GM12878 (cell line): ENCODE measurements at places on chromosomes 13 and 19.
A peak's percentile ranks its signal among the peaks of the same experiment; 100 is the strongest.

DNA sequence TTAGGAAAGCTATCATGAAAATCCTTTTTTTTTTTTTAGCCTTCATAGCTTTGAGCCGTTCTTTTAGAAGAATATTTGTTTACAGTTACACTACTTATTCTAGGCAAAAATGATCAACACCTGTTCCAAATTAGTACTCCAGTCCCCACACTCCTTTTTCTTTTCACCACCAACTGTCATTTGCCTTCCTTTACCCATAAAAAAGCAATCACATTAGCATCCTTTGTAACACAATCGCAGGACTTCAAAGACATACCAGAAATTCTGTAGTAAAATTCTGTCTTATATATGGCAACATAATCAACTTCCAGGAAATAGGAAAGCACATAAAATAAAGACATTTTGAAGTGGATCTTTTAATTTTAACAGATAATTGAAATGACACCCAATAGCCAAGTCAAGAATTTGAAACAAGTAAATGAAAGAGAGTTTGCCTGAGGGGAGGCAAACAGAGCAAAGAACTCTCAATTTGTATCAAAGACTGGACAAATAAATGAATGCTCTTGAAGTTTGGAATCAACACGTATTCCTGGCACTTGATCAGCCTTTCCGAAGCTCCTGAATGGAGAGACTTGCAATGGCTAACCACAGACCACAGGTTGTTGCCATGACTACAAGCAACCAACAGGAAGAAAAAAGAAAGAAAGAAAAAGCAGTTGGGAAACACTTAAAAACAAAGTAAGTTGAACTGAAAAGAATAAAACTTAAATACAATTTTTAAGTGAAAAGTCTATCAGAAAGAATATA is 206.8 kb downstream of the PCDH9 start:
- DNase-seq = no peak
- H3K36me3 ChIP-seq = no peaks in the 10 kb centered on the region
- H3K4me3 ChIP-seq = no peak overlapping the region
- no peaks in the 10 kb centered on the region for H3K27me3 ChIP-seq
- H3K27ac ChIP-seq = no peak overlapping the region

DNA sequence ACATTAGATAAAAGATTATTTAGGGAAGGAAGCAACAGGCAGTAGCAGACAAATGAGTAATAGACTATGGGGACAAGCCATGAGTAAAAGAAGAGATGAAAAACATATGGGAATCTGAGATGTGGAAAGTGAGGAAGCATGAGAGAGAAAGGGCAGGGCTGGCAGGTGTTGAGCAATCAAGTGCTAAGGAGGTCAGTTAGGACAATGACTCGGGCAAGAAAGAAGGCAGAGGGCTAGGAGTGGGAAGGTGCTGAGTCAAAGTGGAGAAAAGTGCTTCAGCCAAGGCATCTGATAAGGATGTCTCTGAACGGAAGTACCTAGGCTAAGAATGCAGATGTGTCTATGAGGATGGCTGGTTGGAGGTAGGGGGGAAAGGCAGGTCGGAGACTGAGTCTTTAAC is 291.9 kb upstream of the HTR2A start:
- no peaks in the 10 kb centered on the region for H3K4me1 ChIP-seq
- no peaks in the 10 kb centered on the region for H3K36me3 ChIP-seq
- H3K27me3 ChIP-seq = no peaks in the 10 kb centered on the region
- H3K4me3 ChIP-seq = no peak overlapping the region
- DNase-seq = no peak
- H3K27ac ChIP-seq = no peak overlapping the region

GRCh38 chr13:113145496-113145895 is 13.0 kb upstream of the PROZ start:
- no peaks in the 10 kb centered on the region for H3K4me1 ChIP-seq
- H3K36me3 ChIP-seq = no peaks in the 10 kb centered on the region

DNA sequence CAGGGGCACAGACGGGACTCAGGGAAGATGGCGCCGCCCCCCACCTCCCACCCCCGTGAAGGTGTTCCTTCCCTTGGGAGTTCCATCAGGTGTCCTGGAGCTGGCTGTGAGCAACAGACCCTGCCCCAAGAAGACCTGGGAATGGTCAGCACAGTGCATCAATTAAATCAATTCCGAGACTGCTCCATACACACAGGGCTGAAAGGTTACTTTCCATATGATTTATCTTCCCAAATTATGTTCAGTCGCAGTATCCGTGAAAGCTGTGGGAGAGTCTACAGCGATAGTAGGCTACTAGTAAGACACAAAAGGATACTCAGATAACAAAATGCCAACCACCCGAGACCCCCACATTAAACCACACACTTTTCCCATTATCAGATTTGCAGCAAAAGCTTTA is 71.8 kb upstream of the PABPC3 start:
- no peak overlapping the region for H3K27ac ChIP-seq
- no peak for DNase-seq
- H3K4me1 ChIP-seq = no peaks in the 10 kb centered on the region

DNA sequence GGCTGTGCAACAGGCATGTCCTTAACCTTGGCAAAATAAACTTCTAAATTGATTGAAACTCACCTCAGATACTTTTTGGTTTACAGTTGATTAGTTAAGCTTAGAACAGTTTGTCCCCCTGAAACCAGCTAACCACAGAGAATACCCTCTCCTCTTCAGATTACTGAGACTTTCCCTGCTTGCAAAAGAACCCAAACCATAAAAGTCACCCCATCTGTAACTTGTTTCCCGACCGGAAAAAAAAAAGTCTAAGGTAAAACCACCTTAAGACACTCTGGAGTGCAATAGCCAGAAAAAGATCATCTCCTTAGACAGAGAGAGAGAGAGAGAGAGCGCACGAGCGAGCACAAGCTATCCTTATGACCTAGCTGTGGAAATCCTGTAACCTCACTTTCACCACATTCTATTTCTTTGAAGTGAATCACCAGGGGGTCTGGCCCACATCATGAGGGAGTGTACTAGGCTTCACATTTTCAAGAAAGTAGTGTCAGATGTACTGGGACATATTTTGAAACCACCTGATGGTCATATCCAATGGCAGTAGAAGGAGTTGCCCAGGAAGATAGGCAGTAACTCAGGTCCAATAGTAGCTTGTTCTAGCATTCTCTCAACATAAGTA is 11.1 kb upstream of the GTF2F2 start:
- no peak overlapping the region for H3K27ac ChIP-seq
- H3K4me3 ChIP-seq = peak overlapping the region; percentile 25
- H3K36me3 ChIP-seq = no peaks in the 10 kb centered on the region
- H3K4me1 ChIP-seq = peaks cover 9% of the 10 kb centered on the region; the same call in 1 of the 2 replicates
- no peaks in the 10 kb centered on the region; the same call in 1 of the 2 replicates for H3K27me3 ChIP-seq

DNA sequence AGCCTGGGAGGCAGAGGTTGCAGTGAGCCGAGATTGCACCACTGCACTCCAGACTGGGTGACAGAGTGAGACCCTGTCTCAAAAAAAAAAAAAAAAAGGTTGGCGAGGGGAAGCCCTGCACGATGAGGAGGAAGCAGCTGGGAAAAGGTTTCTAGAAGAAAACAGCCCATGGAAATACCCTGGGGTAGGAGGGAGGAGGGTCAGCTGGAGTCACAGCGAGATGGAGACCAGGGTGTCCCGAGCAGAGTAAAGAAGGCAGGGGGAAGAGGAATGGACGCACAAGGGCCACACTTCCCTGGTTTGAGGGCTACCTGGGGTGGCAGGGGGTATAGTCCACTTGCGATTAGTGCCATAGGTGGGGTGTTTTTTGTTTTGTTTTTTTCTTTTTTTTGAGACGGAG is 6.4 kb downstream of the KANK3 start:
- DNase-seq = no peak
- H3K36me3 ChIP-seq = no peaks in the 10 kb centered on the region
- no peak overlapping the region for H3K4me3 ChIP-seq
- peaks cover 2% of the 10 kb centered on the region; the same call in 1 of the 2 replicates for H3K27me3 ChIP-seq

DNA sequence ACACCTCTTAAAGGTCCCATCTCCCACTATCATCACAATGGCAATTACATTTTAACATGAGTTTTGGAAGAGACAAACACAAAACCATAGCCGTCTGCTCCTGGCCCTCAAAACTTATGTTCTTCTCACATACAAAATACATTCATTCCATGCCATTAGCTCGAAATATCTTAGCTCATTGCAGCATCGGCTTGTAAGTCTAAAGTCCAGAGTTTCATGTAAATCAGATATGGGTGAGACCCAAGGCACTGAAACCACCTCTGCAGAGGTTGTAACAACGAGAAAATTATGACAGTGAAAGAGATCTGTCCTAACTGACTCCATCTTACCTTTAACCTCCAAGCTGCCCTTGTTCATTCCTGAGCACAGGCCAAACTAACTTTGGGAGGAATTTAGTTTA is 635.0 kb upstream of the SPRY2 start:
- no peak overlapping the region for H3K4me3 ChIP-seq
- no peak for DNase-seq
- no peaks in the 10 kb centered on the region for H3K36me3 ChIP-seq
- no peaks in the 10 kb centered on the region for H3K27me3 ChIP-seq
- no peak overlapping the region for H3K27ac ChIP-seq

- H3K36me3 ChIP-seq = no peaks in the 10 kb centered on the region
- no peak overlapping the region for H3K4me3 ChIP-seq
- H3K27me3 ChIP-seq = no peaks in the 10 kb centered on the region
- no peaks in the 10 kb centered on the region; the same call in 1 of the 2 replicates for H3K4me1 ChIP-seq
Measured at GRCh38 chr19:58274771-58275201, 4.0 kb upstream of the ZNF8 start.

- H3K4me1 ChIP-seq = peaks cover 22% of the 10 kb centered on the region
- no peaks in the 10 kb centered on the region for H3K27me3 ChIP-seq
Measured at GRCh38 chr19:18007044-18007916, 690 bp upstream of the ARRDC2 start.

- H3K4me3 ChIP-seq = peak overlapping the region; percentile 79
- no peaks in the 10 kb centered on the region for H3K36me3 ChIP-seq
- peak overlapping the region; percentile 94 for H3K27ac ChIP-seq
- H3K27me3 ChIP-seq = no peaks in the 10 kb centered on the region
- DNase-seq = no peak
Measured at GRCh38 chr19:40717880-40718773, 1.2 kb downstream of the ITPKC start.

DNA sequence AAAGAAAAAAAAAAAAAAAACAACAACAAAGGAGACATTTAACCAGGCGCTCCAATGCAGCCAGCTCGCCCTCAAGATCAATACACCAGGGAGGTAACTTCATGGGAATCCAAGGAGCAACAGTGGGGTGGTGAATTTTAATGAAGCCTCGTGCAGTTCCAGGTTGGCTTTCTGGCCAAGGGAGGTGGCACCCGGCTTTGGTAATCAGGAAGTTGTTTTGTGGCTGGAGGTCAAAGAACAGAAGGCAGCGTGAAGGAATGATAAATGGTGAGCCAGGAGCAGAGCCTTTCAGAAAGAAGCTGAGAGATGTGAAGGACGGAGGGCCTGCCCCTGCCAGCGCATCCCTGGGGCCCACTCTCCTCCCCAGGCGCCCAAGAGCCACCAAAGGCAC is 188.2 kb upstream of the TSC22D1 start:
- H3K4me1 ChIP-seq = peaks cover 24% of the 10 kb centered on the region
- H3K36me3 ChIP-seq = no peaks in the 10 kb centered on the region
- H3K27ac ChIP-seq = no peak overlapping the region

DNA sequence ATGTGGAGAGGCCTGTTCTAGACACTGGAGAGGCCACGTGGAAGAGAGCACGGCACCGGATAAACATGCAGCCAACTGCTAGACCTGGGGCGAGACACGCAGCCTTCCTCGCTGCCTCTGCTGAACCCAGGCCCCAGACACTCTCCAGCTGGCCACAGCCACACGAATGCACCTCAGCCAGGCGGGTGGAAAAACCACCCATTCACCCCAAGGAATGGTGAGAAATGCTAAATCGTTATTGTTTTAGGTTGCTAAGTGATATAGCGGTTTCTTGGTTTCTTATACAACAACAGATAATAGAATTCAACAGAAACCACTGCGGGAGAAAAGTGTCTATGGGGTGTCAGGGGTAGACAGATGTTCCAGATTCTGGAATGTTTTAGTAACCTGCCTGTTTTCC is 52.5 kb downstream of the STK24 start:
- peak overlapping the region; percentile 1; the same call in 1 of the 2 replicates for H3K4me3 ChIP-seq
- H3K27ac ChIP-seq = peak overlapping the region; percentile 62
- no peaks in the 10 kb centered on the region; the same call in 1 of the 2 replicates for H3K36me3 ChIP-seq
- DNase-seq = no peak
- H3K4me1 ChIP-seq = peaks cover 75% of the 10 kb centered on the region

- H3K27ac ChIP-seq = no peak overlapping the region
- H3K27me3 ChIP-seq = no peaks in the 10 kb centered on the region
- no peak overlapping the region for H3K4me3 ChIP-seq
- H3K36me3 ChIP-seq = no peaks in the 10 kb centered on the region
- H3K4me1 ChIP-seq = peaks cover 22% of the 10 kb centered on the region; the same call in 1 of the 2 replicates
- DNase-seq = no peak
Measured at GRCh38 chr13:27151798-27152599, 19.6 kb downstream of the USP12 start.

- no peak overlapping the region for H3K4me3 ChIP-seq
- H3K27me3 ChIP-seq = no peaks in the 10 kb centered on the region; the same call in 1 of the 2 replicates
- H3K4me1 ChIP-seq = no peaks in the 10 kb centered on the region
- no peaks in the 10 kb centered on the region for H3K36me3 ChIP-seq
Measured at GRCh38 chr13:36601186-36601585, 72.6 kb upstream of the SERTM1 start.

- no peaks in the 10 kb centered on the region for H3K36me3 ChIP-seq
- no peak for DNase-seq
- no peak overlapping the region for H3K4me3 ChIP-seq
Measured at GRCh38 chr19:32317086-32317485, 28.3 kb upstream of the ZNF507 start.

- H3K4me3 ChIP-seq = no peak overlapping the region
- H3K36me3 ChIP-seq = no peaks in the 10 kb centered on the region
Measured at GRCh38 chr13:113404723-113405471, 41.0 kb upstream of the GRTP1 start.

GRCh38 chr19:19823916-19824315 is 2.4 kb upstream of the ZNF506 start:
- H3K27ac ChIP-seq = no peak overlapping the region
- H3K4me3 ChIP-seq = no peak overlapping the region
- no peaks in the 10 kb centered on the region for H3K27me3 ChIP-seq
- peaks cover 2% of the 10 kb centered on the region; the same call in 1 of the 2 replicates for H3K4me1 ChIP-seq
- no peaks in the 10 kb centered on the region for H3K36me3 ChIP-seq

DNA sequence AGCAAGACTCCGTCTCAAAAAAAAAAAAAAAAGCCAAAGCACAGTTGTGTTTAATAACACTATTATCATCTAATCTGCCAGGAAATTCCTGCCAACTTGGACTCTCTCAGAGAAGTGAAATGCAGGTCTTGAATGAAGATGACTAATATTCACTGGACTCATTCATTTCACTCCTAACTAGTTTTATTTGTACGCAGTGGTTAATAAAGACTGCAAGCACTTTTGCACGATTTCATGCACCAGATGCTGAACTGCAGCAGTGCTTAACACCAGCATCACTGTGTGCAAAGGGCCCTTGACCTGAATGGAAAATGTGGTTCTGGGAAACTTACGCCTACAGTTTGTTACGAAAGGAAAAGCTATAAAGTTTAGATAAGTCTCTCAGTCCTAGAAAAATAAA is 63.3 kb downstream of the DHRS12 start:
- H3K27ac ChIP-seq = no peak overlapping the region
- H3K27me3 ChIP-seq = no peaks in the 10 kb centered on the region
- H3K4me1 ChIP-seq = peaks cover 3% of the 10 kb centered on the region; the same call in 1 of the 2 replicates
- no peak overlapping the region for H3K4me3 ChIP-seq
- no peak for DNase-seq
